ENCODE measurements at places on chromosomes 6 and 20.

- no peak for DNase-seq
Measured at GRCh38 chr6:22332216-22332615, 35.4 kb upstream of the PRL start.

GRCh38 chr6:29905286-29905685 is 37.0 kb upstream of the HLA-A start:
- no peak for DNase-seq

- no peak for DNase-seq
Measured at GRCh38 chr6:88013015-88013414, 34.6 kb upstream of the SPACA1 start.

DNA sequence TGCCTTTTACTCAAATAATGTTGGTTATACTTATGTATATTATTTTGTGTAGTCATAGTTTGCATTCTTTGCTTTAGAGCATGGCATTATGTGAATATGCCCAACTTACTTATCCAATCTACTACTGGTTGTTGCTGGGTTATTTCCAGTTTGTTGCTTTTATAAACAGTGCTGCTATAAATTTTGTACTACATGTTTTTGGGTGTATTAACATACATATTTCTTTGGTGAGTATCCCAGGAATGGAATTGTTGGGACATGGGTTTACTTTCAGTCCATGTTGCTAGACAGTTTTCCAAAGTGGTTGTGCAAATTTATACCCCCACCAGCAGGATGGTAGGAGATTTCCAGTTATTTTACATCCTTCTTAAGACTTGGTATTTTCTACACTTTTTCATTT is 157.1 kb upstream of the THEMIS start:
- no peak for DNase-seq

DNA sequence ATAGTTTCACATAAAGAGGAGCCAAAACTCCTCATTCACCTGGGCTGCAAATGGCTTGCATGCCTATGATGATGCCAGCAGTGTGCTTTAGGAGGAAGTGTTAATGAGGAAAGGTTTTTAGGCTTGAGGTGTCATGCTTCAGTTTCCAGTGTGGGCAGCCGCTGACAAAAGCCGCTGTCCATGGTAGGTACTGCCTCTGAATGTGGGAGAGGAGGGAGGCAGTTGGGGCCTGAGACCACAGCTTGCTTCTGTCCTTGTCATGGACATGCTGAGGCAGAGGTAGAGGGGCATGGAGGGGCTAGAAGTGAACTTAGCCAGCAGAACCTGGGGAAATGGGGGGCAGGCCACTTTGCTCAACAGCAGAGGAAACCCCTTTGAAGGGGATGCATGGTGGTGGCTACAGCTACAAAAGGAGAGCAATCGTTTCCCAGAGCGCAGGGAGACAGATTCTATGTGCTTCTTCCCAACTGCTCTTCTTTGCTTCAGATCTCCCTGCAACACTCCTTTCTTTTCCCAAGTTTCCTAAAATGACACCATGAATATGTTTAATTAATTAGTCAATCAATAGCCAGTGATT is 372.1 kb upstream of the CNR1 start:
- DNase-seq = no peak

- no peak for DNase-seq
Measured at GRCh38 chr6:118494091-118494490, 54.0 kb upstream of the PLN start.
